Ovary (tissue), 10 donors: ENCODE measurements at places on chromosomes 1 and 21. TPM values are rescaled to one million over a fixed set of nuclear protein-coding genes. Genes with fewer than 3 reads are reported as not detected.
A peak's percentile ranks its signal among the peaks of the same experiment; 100 is the strongest.

GRCh38 chr1:44670751-44671640 is 3.3 kb downstream of the TMEM53 start:
- H3K4me1 ChIP-seq, result peaks cover 13% of the 10 kb centered on the region
- H3K4me3 ChIP-seq, result no peak overlapping the region
- no peaks in the 10 kb centered on the region for H3K36me3 ChIP-seq
- no peaks in the 10 kb centered on the region for H3K27me3 ChIP-seq

DNA sequence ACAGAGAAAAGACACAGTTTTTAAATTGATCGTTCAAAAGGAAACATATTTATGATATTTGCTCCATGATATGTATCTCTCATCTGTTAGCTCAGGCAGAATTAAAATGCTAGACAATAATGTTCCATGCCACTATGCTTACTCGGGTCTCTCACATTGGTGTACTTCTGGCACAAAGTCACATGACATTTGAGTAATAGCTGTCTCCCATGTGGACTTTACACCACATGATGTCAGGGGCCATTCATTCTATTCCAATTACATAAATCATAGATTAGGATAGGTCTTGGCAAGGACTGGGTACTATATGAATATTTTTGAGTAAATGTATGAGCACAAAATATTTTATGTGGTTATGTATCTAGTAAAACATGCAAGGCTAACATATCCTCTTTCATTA is 648.4 kb downstream of the PLA2G4A start:
- no peak overlapping the region for H3K4me3 ChIP-seq
- no peak for DNase-seq
- no peaks in the 10 kb centered on the region for H3K27me3 ChIP-seq

GRCh38 chr1:31181515-31182343 is 58.0 kb downstream of the NKAIN1 start:
- no peak overlapping the region for H3K4me3 ChIP-seq
- no peaks in the 10 kb centered on the region for H3K27me3 ChIP-seq
- no peaks in the 10 kb centered on the region for H3K36me3 ChIP-seq
- no peak for DNase-seq
- no peaks in the 10 kb centered on the region for H3K4me1 ChIP-seq

DNA sequence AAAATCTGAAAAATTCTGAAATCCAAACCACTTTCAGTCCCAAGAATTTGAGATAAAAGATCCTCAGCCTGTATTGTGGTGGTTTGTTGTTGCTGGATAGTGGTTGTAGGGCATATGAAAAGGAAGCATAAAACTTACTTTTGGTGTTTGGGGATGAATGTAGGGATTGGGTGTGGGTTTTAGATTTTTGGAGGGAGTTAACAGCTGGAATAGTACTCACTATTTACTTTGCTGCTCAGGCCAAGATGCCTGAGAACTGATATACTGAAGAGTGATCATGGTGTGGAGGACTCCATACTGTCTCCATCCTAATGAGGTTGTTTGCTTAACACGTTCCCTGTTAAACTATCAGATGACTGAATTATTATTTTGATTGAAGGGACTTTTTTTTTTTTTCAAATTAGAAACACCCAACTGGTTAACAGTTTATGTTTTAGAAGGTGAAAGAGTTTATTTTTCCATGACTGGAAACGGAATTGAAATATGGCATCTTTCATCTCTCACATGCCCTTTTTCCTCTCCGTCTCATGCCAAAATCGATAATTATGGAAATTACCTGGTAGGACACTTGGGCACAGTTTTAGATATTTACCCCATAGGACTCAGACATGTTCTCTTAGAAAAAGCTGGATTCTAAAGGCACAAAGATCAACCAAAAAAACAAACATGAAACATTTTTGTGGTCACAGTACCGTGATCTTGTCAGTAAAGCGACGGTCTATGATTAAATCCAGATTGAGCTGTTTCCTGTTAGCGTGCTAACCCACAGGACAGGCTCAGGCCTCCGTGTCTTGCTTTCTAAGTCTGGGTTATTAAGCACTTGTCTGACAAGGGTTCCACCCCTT is 37.3 kb downstream of the RGL1 start:
- peak overlapping the region; percentile 16 for H3K4me3 ChIP-seq
- H3K36me3 ChIP-seq, result no peaks in the 10 kb centered on the region
- no peak overlapping the region for H3K27ac ChIP-seq
- H3K4me1 ChIP-seq, result peaks cover 4% of the 10 kb centered on the region
- no peaks in the 10 kb centered on the region for H3K27me3 ChIP-seq

GRCh38 chr1:169295425-169295824 is 72.2 kb downstream of the NME7 start:
- no peaks in the 10 kb centered on the region for H3K4me1 ChIP-seq
- no peaks in the 10 kb centered on the region for H3K36me3 ChIP-seq
- no peak overlapping the region for H3K27ac ChIP-seq
- H3K4me3 ChIP-seq, result no peak overlapping the region
- no peaks in the 10 kb centered on the region for H3K27me3 ChIP-seq
- DNase-seq, result no peak

DNA sequence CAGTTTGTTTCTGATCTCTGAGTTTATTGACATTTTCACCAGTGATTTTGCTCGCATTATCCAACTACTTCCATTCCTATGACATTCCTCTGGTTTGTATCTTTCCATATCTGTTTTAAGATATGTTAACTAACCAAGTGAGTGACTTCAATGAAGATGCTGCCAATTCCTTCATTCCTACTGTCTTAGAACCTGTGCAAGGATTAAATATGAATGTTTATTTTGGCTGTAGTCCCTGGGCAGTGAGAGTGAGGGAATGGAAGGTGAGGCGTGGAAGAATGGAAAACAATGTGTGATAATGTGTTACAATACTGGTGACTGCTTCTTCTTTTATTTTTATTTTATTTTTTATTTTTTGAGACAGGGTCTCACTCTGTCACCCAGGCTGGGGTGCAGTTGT is 183.0 kb downstream of the SDCCAG8 start:
- DNase-seq, result no peak
- no peak overlapping the region for H3K27ac ChIP-seq
- H3K4me1 ChIP-seq, result peaks cover 4% of the 10 kb centered on the region
- H3K36me3 ChIP-seq, result no peaks in the 10 kb centered on the region
- H3K27me3 ChIP-seq, result no peaks in the 10 kb centered on the region

DNA sequence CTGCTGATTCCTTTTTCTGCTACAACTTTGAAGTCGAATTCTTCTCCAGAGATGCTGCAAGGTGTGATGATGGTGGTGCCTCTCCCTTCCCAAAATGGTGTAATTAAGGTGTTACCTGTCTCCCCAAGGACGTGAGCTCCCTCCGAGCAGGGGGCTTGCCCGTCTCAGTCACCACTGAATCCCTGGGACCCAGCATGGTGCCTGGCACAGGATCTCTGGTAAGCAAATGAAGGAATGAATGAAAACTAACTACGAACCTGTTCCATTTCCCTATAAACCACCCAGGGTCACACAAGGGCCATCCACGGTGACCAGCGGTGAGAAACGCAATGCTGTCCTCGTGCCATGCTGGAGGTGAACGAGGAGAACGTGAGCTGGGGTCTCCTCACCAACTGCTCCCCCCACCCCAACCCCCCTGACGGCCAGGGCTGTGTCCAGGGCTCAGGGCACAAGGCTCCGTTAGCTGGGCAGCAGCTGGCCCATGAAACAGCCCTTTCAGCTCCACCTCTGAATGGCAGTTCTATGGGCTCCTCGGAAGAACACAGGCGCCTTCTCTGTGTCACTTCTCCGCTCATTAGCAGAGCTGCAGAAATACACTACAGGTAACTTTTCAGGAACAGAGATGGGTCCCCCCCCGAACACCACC is 2.2 kb upstream of the MATN1 start:
- no peaks in the 10 kb centered on the region for H3K27me3 ChIP-seq
- peaks cover 2% of the 10 kb centered on the region for H3K4me1 ChIP-seq
- no peak overlapping the region for H3K27ac ChIP-seq
- no peak overlapping the region for H3K4me3 ChIP-seq
- DNase-seq, result no peak

DNA sequence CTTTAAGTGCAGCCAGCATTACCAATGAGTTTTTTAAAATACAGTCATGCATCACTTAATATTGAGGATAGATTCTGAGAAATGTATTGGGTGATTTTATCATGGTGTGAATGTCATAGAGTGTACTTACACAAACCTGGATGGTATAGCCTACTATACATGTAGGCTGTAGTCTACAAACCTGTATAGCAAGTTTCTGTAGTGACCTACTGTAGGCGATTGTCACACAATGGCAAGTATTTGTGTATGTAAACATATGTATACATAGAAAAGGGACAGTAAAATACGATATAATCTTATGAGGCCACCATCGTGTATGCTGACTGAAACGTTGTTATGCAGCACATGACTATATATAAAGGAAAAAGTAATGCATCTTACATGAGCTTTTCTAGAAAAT is 48.2 kb downstream of the RPE65 start:
- no peak overlapping the region for H3K4me3 ChIP-seq
- no peaks in the 10 kb centered on the region for H3K4me1 ChIP-seq
- H3K27me3 ChIP-seq, result no peaks in the 10 kb centered on the region
- DNase-seq, result no peak
- no peak overlapping the region for H3K27ac ChIP-seq

DNA sequence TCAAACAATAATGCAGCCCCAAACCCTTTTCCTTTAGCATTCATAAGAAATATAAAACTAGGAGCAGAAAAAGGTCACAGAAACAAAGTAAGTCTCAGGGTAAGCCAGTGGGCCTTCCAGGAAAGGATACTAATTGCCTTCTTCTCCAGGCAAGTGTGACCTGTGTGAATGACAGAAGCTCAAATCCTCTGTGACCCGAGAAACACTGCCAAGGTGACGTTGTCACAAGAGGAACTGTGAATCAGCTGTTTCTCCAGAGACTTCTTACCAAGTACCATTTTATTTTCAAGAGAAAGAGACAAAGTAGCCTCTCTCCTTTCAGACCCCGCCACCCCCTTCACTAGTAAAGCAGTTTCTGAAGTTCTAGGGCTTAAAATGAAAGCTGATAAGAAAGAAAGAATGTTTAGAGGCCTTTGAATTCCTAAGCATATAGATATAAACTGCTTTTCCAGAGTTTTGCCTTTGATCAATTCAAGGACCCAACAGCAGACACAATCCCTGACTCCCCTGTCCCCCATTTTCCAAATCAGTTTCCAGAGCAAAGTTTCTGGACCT is 155.6 kb downstream of the NUF2 start:
- no peaks in the 10 kb centered on the region for H3K27me3 ChIP-seq
- no peak overlapping the region for H3K27ac ChIP-seq
- DNase-seq, result no peak
- H3K36me3 ChIP-seq, result no peaks in the 10 kb centered on the region
- no peak overlapping the region for H3K4me3 ChIP-seq

DNA sequence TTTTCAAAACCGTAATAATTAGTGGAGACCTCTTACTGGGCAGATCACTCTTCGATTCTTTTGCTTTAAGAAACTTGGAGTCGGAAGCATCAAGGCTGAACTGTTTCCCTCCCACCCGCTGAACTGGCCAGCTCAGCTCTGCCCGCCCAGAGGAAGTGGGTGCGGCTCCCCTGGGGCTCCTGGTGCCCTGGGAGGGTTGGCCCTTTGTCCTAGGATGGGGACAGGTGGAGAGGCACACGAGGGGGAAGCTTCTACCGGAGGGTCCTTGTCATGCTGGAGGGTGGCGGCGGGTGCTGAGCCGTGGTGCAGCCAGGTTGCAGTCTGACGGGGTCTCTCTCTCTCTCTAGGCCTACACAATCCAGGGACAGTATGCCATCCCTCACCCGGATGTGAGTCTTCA is 64.3 kb upstream of the COL6A1 start:
- H3K4me3 ChIP-seq, result no peak overlapping the region
- H3K27ac ChIP-seq, result no peak overlapping the region
- H3K36me3 ChIP-seq, result no peaks in the 10 kb centered on the region
- H3K4me1 ChIP-seq, result no peaks in the 10 kb centered on the region

DNA sequence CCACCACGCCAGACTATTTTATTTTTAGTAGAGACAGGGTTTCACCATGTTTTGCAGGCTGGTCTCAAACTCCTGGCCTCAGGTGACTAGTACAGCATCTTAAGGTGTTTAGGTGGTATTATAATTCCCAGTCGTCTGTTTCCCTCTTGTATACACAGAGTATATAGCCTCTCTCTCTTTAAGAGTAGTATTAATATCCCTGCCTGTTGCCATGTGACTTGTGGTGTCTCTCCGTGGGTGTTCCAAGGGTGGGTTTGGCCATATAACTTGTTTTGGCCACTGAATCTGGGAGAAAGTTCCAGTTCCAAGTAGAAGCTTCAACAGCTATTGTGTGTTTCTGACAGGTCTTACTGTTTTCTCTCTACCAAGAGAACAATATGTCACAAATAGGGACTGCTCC is 29.6 kb downstream of the EPS15 start:
- H3K4me1 ChIP-seq, result peaks cover 9% of the 10 kb centered on the region
- H3K36me3 ChIP-seq, result no peaks in the 10 kb centered on the region
- H3K4me3 ChIP-seq, result no peak overlapping the region
- H3K27me3 ChIP-seq, result no peaks in the 10 kb centered on the region
- DNase-seq, result no peak
- no peak overlapping the region for H3K27ac ChIP-seq

DNA sequence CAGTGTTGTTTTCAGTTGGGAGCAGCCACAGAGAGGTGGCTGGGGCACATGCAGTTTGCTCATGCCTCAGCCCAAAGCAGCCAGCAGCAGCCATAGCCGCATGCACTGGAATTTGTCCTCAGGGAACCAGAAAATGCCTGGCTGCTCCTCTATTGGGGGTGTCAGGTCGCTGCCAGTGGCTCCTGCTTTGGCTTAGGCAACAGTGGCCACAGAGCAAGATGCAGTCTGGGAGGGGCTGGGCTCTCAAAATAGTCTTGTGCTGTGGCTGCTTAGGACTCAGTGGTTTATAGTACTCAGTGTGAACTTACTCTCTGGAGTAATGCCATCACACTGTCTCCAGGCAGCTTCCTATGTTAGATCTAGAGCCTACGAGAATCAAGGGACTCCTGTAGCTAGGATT is 25.0 kb downstream of the CD55 start:
- no peak for DNase-seq
- no peaks in the 10 kb centered on the region for H3K4me1 ChIP-seq
- H3K27me3 ChIP-seq, result peaks cover 2% of the 10 kb centered on the region
- H3K27ac ChIP-seq, result no peak overlapping the region
- H3K36me3 ChIP-seq, result no peaks in the 10 kb centered on the region

GRCh38 chr1:37741130-37741529 is 23.8 kb downstream of the EPHA10 start:
- no peak overlapping the region for H3K27ac ChIP-seq
- no peaks in the 10 kb centered on the region for H3K36me3 ChIP-seq
- H3K4me3 ChIP-seq, result no peak overlapping the region
- DNase-seq, result no peak
- H3K4me1 ChIP-seq, result no peaks in the 10 kb centered on the region

Gene IGSF3
- 0.38 TPM for total RNA-seq

Gene RPE65
- not detected for total RNA-seq

Gene KRTAP19-3
- total RNA-seq, result not detected

Gene SRP9
- total RNA-seq, result 151 TPM

Gene GLMP
- total RNA-seq, result 44.7 TPM

Gene ILDR2
- 13.0 TPM for total RNA-seq

Gene WNT3A
- not detected for total RNA-seq

Gene SYNC
- total RNA-seq, result 3.2 TPM
